ENCODE measurements at places on chromosomes 2 and 18.

DNA sequence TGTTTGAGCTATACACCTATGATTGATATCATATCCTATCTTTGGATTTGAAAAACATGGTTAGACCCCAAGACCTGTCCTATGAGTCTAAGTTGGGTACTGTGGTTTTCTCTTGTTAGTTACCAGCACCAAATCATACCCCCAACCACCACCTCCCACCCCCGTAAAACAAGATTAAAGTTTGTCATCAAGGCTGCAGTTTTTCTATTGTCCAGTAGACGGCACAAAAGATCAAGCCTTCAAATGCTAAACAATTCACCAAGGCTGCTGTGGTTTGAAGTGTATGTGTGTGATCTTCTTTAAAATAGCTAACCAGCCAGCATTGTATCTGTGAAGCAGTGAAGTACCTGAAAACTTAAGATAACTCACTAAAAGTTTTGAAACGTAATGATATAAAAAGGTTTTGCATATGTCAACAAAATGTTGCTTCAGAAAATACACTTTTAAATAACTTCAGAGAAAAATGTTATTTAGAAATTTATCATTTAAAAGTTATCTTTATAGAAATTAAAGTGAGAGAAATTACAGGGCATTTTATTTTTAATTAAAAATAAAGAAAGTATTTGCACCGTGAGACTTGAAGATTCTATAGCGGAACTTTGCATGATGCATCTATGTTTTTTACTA, 5.8 kb upstream of the MEIS1 start:
- DNase-seq, result peak; percentile 61

DNA sequence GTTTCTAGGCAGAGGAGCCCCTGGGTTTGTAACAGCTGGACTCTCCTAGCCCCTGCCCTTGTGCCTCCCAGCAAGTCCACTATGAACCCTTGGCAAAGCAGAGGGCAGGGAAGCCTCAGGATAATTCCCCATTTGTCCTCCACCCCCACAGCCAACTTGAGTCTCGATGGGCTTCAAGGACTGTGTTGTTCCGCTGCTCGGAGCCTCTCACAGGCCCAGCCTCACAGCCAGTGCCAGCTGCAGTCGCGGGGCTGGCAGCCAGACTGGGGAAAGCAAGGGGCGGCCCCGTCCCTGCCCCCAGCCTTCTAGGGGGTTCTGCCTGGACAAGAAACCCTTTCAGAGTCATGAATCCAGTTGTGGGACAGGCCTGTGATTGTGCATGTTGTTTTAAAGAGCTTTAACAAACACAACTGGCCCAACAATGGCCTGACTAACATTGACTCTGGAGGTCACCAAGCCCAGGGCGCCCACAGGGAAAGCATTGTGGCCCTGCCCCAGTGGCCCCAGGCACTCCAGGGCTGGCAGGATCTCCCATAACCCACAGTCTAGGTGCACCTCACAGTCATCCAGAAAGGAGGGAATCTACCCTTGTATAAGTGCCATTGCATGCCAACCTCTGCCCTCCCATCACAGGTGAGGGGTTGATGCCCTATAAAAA, 71.8 kb upstream of the DAPL1 start:
- no peak for DNase-seq

GRCh38 chr18:78822949-78823285, 156.7 kb upstream of the SALL3 start:
- DNase-seq, result no peak

- peak; percentile 20 for DNase-seq
These were observed 26.4 kb downstream of the KCNIP3 start for GRCh38 chr2:95323347-95324155.

- DNase-seq, result no peak
These were observed 101.5 kb upstream of the LPIN2 start for GRCh38 chr18:3114451-3114850.
